NCI-H526 (cell line): ENCODE measurements at places on chromosomes 2 and 18.

DNA sequence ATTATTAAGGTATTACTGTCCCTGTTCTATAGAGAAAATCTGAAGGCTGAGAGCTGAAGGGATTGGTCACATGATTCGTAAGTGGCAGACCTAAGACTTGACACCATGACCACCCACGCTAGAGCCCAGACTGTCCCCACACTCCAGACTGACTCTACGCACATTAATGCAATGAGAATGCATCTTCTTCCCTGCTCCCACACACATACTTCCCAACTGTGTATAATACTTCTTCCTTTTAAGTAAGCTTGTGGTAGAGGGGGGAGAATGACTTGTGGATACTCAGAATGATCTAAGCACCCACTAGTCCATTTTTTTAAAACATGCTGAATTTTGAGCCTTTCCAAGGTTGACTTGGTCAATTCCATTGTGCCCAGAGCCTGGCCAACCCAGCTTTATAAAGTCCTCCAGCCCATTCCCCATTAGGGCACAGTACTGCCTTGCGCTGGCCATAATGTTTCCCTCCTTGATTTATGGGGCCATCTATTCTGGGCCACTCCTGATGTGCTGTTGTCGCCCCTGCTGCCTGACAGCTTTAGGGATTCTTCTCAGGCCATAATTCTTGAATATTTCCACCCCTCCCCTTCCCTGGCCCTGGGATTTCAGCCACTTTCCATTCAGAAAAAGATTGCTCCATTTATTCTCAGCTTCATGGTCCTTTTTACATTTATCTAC, 28.7 kb downstream of the ALK start:
- DNase-seq = no peak

DNA sequence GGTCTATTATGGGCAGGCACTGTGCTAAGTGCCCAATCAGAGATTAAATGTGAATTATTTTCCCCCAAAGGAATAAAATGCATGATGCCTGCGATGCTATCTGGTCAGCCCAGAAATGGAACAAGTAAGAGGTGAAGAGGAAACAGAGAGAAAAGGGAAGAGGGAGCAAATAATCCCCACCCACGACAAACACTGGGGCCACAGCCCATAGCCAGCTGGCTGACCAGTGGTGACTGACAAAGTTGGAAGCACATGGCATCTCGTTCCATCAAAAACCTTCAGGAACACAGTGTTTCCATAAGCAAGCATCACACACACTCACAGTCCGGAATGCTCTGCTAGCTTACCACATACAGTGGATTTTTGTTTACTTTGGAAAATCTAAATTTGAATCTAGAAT, 21.1 kb upstream of the COX7A2L start:
- DNase-seq = no peak

DNA sequence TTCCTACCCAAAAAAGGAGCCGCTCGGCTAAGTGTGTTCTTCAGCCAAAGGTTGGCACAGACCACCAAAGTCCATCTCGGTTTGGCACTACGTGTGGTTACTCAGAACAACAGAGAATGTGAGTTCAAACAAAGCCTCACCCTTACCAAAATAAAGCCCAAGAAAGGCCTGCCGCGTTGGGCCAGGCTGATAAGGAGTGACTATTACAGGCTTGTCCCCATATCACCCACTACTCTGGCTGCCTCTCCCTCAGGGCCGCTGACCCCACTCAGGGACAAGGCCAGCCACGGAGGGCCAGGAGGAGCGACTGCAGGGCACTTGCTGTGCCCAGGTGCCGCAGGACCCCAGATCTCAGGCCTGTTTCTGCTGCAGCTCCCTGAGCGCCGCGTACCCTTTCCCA, 13.8 kb downstream of the HS1BP3 start:
- DNase-seq = no peak

DNA sequence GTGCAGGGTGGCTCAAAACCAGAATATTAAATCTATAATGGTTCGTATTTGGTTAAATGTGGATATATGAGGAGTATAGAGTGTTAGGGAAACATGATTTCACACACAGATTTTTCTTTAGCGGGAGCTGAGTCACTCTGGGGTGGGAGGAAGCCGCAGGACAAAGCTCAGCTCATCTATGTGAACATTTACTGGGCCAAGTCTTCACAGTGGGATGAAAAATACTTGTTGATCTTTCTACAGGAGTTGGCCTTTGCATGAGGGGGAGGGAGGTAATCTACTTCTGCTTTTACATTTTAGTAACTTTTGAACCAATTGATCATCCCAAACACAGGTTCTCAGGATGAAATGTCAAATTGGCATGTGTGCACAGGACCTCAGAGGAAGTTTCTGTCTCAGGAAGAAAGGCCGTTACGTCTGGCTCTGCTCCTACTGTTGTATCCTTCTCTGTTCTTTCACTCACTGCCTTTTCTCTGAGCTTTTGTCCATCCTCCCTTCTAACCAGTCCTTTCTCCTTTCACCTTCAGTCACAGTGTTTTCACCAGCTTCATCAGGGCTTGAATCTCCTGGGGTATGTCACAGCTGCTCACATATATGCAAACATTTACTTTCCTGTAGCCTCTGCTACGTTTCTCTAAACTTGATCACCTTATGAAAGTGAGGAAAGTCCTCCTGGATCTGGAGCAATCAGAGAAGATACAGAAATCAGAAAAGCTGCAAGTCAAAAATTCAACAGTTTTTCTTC, 943.3 kb upstream of the FANCL start:
- DNase-seq = no peak

- DNase-seq = no peak
Observed at GRCh38 chr2:157438863-157439823, 4.7 kb downstream of the CYTIP start.

DNA sequence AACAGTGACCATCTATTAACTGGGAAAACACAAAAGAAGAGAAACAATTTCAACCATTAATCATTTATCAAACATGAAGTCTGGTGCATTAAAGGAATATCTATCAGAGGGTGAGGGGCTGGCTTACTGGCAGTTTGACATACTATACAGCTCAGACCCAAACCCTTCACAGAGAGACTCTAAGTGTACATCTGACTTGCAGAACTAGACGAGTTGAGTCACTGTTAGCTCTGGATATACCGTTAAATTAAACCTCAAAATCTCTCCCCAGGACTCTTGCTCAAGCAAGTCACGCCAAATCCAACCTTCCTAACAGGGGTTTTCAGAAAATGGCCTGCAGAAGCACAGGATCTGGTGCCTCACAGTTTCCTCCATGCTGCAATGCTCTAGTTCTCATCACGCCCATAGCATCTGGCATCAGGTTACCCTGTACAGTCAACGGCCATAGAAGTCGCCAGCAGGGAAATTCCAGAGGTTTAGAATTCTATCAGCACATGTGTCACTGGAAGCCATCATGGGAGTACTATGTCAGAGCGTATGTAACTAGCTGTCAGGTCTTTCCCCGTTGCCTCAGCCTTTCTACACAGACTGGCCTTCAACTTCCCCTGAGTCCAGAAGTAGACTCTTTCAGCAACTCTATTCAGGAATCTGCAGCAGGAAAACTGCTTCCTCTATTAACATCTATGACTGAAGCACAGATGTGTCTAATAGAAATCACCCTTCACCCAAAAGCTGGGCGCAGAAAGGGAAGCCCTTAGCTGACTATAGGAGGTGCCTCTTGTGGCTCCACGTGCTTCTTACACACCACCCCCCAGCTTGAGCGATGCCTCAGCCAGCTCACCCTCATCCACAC, 9.3 kb downstream of the TGOLN2 start:
- no peak for DNase-seq

- DNase-seq = no peak
Observed at GRCh38 chr2:64899081-64899865, 89.9 kb upstream of the SLC1A4 start.

GRCh38 chr2:144683107-144683753, 163.3 kb upstream of the ZEB2 start:
- no peak for DNase-seq

- peak; percentile 34 for DNase-seq
Observed at GRCh38 chr2:68643874-68644485, 601 bp downstream of the PROKR1 start.

- DNase-seq = no peak
Observed at GRCh38 chr2:196925051-196925767, 1.3 kb downstream of the PGAP1 start.

DNA sequence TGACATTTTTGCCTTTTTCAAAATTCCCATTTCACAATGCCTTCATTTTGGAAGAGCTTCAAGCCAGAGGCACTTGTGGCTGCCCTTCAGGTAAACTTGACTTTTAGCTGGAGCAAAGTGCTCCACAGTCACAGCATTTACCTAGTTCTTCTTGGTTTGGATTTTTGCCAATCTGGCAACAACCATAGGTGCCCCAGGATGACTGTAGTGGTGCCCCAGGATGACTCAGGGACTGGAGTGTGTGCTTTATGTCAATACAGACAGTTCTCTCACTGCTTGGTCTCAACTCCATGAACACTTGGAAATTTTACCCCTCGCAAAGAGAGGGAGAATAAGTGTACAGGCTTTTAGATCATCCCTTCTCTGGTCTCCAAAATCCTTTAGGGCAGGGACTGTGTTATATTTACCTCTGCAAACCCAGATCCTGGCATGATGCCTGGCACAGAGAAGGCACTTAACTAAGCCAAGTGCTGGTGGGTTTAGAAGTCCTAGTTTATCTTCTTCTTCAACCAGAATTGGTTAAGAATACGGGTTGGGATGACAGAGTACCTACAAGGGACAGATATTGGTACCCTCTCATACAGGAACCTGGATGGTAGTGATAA, 15.3 kb upstream of the PTPN4 start:
- no peak for DNase-seq

GRCh38 chr2:10221443-10221842, 81.3 kb upstream of the HPCAL1 start:
- no peak for DNase-seq

- no peak for DNase-seq
Observed at GRCh38 chr18:77067291-77068061, 65.1 kb downstream of the MBP start.

DNA sequence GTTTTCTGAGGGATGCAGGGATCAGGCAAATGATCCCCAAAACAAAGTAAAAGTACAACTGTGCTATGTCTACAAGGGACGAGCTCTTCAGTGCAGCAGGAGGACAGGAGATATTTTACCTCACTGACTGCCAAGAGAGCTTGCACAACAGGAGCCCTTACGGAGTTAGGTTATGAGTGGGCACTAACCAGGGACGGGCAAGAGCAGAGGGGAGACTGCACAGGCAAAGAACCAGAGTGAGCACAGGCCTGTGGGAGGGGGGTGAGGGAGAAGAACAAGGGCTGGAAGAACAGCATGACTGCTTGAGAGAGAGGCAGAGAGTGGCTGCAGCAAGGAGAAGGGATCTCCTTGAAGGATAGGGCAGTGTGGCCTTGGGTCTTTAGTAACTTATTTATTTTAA, 101.1 kb upstream of the PID1 start:
- DNase-seq = no peak

- DNase-seq = no peak
Observed at GRCh38 chr2:105324101-105324500, 5.4 kb downstream of the TGFBRAP1 start.

DNA sequence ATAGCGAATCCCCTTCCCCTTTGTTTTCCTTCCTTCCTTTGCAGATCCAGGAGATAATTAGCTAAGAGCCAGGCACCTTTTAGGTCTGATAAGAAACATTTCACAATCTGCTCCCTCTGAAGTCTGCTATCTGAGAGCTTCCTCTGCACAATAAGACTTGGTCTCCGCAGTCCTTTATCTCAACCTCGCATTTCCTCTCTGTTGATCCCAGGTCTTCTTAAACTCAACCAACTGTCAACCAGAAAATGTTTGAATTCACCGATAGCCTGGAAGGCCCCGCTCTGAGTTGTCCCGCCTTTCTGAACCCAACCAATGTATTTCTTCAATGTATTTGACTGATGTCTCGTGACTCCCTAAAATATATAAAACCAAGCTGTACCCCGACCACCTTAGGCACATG, 78.4 kb upstream of the CTDP1 start:
- no peak for DNase-seq

- DNase-seq = no peak
Observed at GRCh38 chr2:1594373-1595171, 149.7 kb downstream of the PXDN start.

DNA sequence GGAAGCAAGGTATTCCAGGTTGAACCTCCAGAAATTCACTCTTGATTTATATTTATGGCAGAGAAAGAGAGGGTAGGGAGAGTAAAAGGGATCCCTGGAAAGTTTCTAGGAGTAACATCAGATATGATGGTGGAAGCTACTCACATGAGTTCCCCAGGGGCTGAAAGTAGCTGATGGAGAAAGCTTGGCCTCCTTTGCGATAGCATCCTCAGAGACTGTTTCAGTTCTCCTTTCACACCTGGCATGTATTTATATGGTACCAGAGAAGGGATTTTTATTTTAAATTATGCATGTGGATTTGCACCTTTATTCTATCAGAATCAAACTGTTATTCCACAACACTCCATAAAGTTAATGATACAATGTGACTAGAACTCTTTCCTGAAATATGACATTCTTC, 126.3 kb upstream of the OSR1 start:
- DNase-seq = no peak

- DNase-seq = no peak
Observed at GRCh38 chr2:11807156-11808015, 61.0 kb downstream of the LPIN1 start.

- DNase-seq = no peak
Observed at GRCh38 chr2:65326276-65326675, 98.6 kb downstream of the ACTR2 start.

DNA sequence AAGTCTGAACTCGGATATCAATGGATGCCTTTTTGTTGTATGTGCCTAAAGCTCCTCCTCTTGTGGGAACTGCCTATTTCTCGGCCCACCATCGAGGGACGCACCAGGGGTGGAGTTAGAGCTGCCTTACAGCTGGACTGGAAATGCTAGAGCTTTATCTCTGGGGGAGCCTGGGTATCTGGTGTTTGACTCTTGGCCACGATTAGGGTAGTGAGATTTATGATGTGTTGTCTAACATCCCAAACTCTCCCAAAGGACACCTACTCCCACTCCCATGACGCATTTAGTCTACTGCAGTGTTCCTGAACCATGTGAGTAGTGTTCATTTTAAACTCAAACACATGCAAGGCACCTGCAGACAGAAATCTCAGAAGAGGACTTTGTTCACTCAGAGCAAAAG, 594.8 kb downstream of the METTL4 start:
- DNase-seq = no peak

- no peak for DNase-seq
Observed at GRCh38 chr2:129325151-129325550, 654.3 kb upstream of the RAB6C start.

DNA sequence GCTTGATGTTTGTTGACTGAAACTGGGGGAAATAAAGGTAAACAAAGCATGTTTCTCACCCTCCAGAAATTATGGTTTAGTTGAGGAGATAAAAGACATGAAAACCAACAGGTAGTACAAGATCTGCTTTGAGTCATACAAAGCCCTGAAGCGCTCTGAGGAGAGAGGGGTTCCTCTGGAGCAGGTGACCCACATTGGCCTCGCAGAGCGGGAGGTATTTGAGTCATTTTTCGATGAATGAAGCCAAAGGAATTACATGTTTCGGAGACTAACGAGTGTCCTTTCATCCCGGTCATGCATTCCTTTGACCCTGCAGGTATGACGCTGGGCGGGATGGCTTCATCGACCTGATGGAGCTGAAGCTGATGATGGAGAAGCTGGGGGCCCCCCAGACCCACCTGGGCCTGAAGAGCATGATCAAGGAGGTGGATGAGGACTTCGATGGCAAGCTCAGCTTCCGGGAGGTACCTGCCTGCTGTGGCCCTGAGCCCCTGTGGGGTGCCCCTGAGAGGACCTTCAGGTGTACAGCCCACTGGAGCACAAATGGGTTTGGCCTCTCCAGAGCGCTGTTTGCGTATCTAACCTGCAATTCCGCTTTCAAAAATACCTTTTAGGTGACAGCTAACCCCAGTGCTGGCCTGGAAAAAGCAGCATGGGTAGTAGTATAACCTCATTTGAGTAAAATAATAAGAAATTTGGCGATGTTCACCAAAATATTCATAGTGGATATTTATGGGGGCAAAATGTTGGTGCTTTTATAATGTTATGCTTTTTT, 29.3 kb downstream of the EFHD1 start:
- DNase-seq = no peak
